ENCODE measurements at places on chromosomes 1 and 21.
A peak's percentile ranks its signal among the peaks of the same experiment; 100 is the strongest.

- DNase-seq, result no peak
These were observed 155.4 kb downstream of the CLEC20A start for GRCh38 chr1:178341261-178341956.

- no peak for DNase-seq
These were observed 132.4 kb downstream of the DSCAM start for GRCh38 chr21:40714536-40714935.

- DNase-seq, result peak; percentile 44
These were observed 235.3 kb upstream of the C1orf105 start for GRCh38 chr1:172185211-172185610.

GRCh38 chr21:46050668-46051378 is 47.1 kb upstream of the COL6A2 start:
- DNase-seq, result no peak
